Hepatocyte (in vitro differentiated cells): ENCODE measurements at places on chromosomes 11 and 22. TPM values are rescaled to one million over a fixed set of nuclear protein-coding genes. Genes with fewer than 3 reads are reported as not detected.

CCDC15 gene
- total RNA-seq: 1.3 and 2.3 TPM in 2 replicates

LRRC4C gene
- 2.4 and 3.1 TPM in 2 replicates for total RNA-seq

LGALS12 gene
- not detected in 2 replicates for total RNA-seq

RAB36 gene
- 1.8 and 2.7 TPM in 2 replicates for total RNA-seq

MRGPRE gene
- total RNA-seq: not detected in 2 replicates

DNA sequence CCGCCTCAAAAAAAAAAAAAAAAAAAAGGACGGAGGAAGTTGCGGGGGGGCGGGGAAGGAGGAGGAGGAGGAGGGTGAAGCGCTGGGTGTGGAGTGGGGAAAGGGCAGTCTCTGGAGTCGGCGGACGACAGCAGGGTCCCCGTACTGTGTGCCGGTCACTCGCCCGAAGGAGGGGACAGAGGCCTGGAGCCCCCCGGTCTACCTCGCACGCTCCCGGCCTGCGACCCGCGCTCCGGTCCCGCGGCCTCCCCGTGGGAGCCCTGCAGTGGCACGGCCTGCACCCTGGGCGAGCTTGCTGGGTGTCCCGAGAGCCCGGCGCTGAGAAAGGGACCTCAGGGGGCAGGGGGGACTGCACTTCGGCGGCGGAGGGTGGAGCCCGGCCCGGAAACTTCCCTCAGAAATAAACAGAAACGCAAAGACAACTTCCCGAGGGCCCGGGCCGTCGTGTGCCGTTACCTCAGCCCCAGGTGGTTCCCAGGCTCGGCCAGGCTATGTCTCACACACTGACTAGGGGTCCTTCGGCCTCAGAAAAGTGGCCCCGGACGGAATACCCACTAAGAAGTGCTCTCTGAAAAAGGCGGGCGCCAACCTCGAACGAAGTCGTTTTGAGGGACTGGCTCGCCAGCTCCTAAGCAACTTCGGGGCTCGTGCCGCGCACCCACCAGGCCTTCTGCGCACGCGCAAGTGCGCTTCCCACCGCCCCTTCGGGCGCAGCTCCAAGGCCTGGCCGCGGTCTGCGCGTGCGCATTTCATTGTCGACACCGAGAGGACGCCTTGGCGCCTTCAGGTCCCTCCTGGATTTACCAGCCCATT lies at the start of gene MAJIN:
MAJIN (minus strand) TSS at position 688 of the 813 bp plus-strand sequence. CDS start 12,703 bp downstream, outside the sequence.
- no peaks in the 10 kb centered on the region for H3K4me1 ChIP-seq
- H3K36me3 ChIP-seq: no peaks in the 10 kb centered on the region
- H3K27ac ChIP-seq: no peak within 1 kb of the TSS

DNA sequence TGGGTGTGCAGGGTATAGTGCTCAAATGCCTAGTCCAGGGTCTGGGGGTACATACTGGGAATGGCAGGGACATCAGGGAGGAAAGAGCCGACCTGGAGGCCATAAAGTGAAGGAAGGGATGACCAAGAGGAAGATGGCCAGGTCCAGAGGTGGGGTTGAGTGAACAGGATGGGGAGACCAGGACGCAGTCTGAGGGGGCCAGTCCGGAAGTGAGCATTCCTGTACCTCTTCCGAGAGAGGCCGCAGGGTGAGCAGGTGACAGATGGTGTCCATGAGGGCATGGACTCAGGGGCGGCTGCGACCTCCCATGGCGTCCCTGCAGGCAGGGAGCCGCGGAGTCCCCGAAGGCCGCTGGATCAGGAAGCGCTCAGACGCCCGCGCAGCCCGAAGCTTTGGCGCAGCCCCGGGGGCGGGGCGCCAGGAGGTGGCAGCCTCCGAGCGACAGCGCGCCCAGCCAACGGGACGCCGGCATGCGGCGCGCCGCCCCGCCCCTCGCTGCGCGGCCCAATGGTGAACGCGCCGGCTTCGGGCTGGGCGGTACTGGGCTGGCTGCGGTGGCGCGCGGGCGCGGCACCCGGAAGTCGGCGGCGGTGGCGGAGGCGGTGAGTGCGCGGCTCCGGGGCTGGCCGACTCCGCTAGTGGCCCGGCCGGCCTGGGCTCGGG lies at the start of gene TANGO2:
TANGO2 (plus strand) TSS at position 578 of the 663 bp plus-strand sequence. CDS start 15,689 bp downstream, outside the sequence.
- H3K27me3 ChIP-seq: peaks cover 26% of the 10 kb centered on the region
- H3K4me3 ChIP-seq: peak within 1 kb of the TSS; percentile 91
- H3K27ac ChIP-seq: peak within 1 kb of the TSS; percentile 69

DNA sequence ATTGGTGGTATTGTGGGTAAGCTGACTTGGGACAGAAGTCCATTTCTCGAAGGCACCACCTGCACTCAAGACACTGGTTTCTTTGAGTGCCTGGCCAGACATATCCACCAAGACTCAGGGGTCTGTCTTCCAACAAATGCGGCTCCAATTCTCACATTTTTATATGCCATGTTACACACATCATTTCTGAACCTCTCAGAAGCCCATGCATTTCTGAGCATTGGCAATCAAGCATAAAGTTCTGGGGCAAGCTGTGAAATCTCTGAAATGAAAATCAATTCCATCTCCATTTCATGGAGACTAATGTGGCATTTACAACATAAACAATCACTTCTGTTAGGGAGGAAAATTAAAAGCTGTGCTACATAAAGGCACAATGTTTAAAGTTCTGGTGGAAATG lies 243.7 kb downstream of the KIRREL3 start:
- H3K4me3 ChIP-seq: no peak overlapping the region
- no peaks in the 10 kb centered on the region for H3K36me3 ChIP-seq
- peaks cover 35% of the 10 kb centered on the region for H3K27me3 ChIP-seq
- no peak overlapping the region for H3K27ac ChIP-seq
- DNase-seq: no peak

HIC2 gene
- 16.9 and 21.2 TPM in 2 replicates for total RNA-seq

DNA sequence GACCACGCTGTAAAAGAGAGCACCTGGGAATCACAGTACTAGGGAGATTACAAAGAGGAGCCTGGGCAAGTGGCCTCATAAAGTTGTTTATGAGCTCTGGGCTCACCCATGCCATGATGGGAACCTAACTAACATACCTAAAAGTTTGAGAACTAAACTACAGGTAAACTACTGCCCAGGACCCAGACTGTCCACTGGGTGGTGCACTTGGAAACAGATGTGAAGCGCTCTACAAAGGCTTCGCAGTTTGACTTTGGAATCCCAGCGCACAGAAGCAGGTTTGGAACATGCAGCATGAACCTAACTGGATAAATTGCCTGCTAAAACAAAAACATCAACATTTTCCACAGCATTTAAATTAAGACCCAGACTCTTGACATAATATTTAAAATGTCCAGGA lies 418.6 kb downstream of the FAM181B start:
- no peak overlapping the region for H3K4me3 ChIP-seq
- no peaks in the 10 kb centered on the region for H3K27me3 ChIP-seq
- no peaks in the 10 kb centered on the region for H3K36me3 ChIP-seq

- H3K36me3 ChIP-seq: no peaks in the 10 kb centered on the region
- peaks cover 22% of the 10 kb centered on the region for H3K4me1 ChIP-seq
- H3K27ac ChIP-seq: peak overlapping the region; percentile 41
- DNase-seq: peak; percentile 56
- H3K27me3 ChIP-seq: no peaks in the 10 kb centered on the region
Observed at GRCh38 chr22:31605851-31606585, 56.0 kb downstream of the PISD start.

MN1 gene
- total RNA-seq: 3.2 and 4.4 TPM in 2 replicates

OR2AG2 gene
- total RNA-seq: 0.12 and 0.27 TPM in 2 replicates

DNA sequence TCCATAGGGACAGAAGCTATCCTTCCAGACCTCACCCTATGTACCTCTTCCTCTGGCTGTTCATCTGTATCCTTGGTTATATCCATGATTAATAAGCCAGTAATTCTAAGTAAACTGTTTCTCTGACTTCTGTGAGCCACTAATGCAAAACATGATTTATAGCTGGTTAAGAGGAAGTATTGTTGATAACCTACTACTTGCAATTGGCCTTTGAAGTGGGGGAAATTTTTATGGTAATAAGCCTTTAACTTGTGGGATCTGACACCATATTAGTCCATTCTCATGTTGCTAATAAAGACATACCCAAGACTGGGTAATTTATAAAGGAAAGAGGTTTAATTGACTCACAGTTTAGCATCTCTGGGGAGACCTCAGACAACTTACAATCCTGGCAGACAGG lies 21.9 kb downstream of the CASP12 start:
- DNase-seq: no peak
- H3K27me3 ChIP-seq: no peaks in the 10 kb centered on the region
- no peak overlapping the region for H3K27ac ChIP-seq
- H3K4me1 ChIP-seq: no peaks in the 10 kb centered on the region

C11orf97 gene
- total RNA-seq: not detected in 2 replicates

MYEOV gene
- not detected in 2 replicates for total RNA-seq

DNA sequence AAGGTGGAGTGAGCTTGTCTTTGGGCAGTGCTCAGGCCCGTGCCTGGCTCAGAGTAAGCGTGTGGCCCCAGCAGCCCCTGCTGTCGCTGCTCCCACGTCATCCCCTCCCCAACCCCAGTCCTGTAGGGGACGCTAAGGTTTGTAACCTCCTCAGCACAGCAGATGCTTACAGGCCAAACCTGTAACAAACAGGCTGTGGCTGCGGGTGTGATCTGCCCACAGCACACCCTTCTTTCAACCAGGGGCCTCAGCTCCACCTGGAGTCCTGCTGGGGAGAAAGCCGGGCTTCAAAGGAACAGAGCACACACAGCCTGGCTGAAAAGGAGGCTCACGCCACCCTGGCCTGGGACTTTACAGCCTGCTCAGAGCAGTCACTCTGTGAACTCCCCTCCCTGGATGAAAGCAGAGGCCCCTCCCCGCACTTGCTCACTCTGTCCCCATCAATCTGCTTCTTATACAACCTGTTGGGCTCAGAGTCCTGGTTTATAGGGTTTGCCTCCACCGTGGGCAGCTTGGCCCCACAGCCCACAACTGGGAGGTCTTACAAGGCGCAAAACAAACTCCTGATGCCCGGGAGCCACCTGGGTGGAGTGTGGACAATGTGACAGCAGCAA lies 54.3 kb downstream of the SCUBE1 start:
- H3K4me3 ChIP-seq: no peak overlapping the region
- peak; percentile 64 for DNase-seq
- peaks cover 43% of the 10 kb centered on the region for H3K4me1 ChIP-seq
- no peaks in the 10 kb centered on the region for H3K27me3 ChIP-seq
